ENCODE measurements at places on chromosomes 3 and 15.
A peak's percentile ranks its signal among the peaks of the same experiment; 100 is the strongest.

DNA sequence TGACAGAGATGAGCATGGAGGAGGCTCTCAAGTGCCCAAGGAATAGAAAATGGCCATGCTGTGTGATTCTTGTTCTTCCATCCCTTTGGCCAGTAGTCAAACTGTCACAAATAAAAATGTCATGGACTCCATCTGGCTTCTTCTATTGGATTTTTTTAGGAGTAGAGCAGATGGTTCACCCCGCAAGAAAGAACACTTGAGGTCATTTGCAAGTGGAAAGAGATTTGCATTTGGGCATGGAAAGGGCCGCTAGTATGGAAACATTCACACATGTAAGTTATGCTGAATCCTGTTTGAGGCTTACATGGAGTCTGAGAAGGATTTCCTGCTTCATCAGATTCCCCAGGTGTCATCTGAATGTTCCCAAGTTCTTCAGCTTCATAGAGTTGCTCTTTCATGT lies 53.1 kb upstream of the CFAP161 start:
- DNase-seq = no peak

DNA sequence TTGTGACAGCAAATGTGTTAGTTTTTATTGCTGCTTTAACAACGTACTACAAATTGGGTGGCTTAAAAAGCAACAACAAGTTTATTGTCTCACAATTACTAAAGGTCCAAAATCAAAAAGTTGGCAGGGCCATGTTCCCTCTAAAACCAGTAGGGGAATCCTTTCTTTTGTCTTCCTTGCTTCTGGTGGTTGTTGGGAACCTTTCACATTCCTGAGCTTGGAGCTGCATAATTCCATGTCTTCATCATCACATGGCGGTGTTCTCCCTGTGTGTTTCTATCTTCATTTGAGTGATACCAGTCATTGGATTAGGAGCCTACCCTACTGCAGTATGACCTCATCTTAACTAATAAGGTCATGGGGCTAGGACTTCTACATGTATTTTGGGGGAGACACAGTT lies 7.4 kb downstream of the SPRED1 start:
- DNase-seq = no peak

GRCh38 chr3:5205165-5205941 lies 17.8 kb downstream of the EDEM1 start:
- no peak for DNase-seq

DNA sequence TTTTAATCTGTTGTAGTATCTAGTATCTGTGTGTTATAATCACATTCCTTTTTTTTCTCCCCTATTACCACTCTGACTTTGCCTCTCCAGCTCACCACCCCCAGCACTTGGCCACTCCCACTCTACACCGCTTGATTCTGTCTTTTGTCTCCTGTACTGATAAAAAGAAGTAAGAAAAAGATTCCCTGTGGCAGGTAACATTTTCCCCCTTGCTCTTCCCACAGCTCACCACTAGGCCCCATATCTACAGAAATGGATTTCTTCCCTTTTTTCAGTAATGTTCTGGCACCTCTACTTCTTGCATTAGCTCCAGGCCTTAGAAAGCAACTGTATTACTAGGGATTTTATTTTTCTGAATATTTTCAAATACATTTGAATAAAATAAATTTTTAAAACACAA lies 25.6 kb downstream of the KCNH8 start:
- no peak for DNase-seq

DNA sequence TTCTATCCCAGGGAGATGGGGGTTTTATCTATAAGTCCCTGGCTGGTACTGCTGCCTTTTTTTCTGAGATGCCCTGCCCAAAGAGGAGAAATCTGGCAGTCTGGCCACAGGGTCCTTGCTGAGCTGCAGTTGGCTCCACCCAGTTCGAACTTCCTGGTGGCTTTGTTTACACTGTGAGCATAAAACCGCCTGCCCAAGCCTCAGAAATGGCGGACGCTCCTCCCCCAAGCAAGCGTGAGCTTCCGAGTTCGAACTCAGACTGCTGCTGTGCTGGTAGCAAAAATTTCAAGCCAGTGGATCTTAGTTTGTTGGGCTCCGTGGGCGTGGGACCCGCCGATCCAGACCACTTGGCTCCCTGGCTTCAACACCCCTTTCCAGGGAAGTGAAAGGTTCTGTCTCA lies 126.8 kb upstream of the SUCLG2 start:
- DNase-seq = no peak

- no peak for DNase-seq
These were observed 39.7 kb downstream of the CCNL1 start for GRCh38 chr3:157120071-157120892.

DNA sequence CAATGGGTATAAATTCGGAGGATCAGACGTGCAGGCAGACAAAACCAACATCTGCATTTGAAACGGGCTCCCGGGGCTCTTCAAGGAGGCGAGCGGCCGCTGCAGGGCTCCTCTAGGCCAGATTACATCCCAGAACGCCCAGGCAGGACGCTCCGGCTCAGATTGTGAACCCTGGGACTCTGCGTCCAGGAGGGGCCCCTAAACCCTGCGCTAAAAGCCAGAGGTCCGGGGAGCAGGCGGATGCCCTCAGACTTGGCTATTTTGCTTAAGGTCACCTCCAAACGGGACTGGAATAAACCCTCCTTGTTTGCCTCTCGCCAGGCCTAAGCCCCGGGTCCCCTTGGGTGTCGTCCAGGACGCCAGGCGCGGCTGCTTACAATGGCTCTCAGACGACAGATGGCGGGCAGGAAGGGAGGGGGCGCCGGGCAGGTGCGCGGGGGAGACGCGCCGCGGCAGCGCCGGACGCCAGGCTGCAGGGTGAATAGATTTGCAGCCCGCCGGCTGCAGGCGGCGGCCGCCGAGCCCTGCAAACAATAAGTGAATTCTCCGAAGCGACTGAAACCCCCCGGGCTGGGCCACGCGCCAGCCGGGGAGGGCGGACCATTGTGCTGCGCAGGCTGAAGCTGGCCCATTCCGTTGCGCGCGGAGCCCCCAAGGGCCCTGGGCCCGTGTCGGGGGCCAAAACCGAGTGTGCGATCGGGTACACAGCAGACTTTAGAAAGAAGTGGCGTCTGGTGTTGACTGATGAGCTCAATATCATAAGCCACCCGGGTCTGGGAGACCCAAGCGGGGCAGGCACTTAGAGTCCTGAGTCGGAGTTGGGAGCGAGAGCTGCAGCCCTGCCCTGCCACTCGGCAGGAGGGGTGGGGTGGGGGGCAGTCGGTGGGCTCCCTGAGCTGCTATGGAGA lies 32.3 kb upstream of the AMOTL2 start:
- DNase-seq = no peak

DNA sequence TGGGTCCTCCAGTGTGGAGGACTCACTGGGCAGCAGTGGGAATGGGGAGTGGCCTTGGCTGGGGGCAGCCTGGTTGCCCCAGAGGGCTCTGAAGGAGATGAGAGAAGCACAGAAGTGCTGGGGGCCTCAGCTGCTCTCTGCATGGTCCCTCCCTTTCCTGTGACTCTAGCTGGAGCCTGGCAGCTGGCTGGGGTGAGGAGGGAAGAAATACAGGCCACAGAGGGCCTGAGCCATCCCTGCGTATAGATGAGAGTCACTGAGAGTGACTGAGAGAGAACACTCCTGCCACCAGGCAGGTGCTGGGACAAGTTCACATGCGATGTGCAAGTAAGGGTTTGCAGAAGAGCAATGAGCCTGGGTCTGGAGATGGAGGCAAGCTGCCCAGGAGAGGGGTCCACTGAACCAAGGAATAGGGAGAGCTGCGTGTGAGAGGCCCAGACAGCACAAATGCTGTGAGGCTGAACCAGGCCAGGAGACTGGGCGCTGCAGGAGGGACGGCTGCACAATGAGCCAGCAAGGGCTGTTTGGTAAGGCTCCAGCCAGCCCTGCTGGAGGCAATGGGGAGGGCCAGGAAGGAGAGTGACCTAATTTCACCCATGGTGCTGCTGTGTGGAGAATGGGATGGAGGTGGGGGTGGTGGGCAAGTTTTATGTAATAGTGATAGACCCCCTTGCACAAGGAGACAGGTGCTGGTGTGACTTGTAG lies 87.2 kb downstream of the CLSTN2 start:
- no peak for DNase-seq

- DNase-seq = no peak
These were observed 383.0 kb downstream of the NTRK3 start for GRCh38 chr15:87873516-87873915.

DNA sequence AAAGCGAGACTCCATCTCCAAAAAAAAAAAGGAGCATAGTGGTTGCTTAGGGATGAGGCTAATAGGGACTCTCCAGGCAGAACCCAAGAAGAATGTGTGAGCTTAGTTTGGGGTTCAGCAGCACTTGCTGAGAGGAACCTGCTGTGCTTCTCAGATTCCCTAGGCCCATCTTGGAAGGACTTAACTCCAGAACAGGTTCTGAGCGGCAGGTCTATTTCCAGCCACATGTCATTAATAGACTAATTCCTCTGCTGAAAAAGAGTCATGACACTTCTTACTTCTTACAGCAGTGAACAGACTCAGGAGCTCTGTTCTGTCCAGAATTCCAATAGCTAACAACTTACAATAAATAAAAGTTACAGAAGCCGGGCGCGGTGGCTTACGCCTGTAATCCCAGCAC lies 22.5 kb downstream of the RHOA start:
- DNase-seq = no peak

DNA sequence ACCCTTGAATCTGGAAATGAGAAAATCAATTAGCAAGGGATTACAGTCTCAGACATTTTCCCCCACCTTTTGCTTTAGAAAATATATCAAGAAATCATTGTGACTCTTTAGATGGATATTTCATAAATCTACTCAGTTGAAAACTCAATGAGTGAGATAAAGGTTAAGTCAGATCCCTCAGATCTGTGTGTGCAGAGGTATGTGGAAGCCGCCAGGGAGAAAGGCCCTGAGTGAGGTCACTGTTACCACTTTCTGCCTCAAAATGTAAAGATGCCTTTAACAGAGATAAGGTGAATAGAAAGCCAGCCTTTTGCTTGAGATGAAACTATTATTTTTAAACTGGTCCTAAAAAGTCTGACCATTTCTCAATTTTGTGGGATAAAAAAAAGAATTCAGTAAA lies 225.6 kb upstream of the HES1 start:
- DNase-seq = no peak

DNA sequence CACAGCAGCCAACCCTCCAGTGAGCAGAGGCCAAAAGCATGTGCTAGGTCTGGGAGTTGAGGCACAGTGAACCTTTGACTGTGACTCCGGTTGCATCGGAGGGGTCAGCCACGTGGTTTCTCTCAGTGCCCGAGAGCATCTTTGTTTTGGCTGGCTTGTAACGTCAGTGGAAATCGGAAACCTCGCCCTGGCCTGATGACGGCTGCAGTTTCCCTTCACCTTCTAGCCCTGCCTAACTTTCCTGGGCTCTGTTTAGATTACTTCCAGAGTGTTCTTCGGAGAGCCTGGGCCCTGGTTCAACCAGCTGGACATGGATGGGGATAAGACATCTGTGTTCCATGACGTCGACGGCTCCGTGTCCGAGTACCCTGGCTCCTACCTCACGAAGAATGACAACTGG lies 56.6 kb downstream of the MESD start:
- DNase-seq = no peak

DNA sequence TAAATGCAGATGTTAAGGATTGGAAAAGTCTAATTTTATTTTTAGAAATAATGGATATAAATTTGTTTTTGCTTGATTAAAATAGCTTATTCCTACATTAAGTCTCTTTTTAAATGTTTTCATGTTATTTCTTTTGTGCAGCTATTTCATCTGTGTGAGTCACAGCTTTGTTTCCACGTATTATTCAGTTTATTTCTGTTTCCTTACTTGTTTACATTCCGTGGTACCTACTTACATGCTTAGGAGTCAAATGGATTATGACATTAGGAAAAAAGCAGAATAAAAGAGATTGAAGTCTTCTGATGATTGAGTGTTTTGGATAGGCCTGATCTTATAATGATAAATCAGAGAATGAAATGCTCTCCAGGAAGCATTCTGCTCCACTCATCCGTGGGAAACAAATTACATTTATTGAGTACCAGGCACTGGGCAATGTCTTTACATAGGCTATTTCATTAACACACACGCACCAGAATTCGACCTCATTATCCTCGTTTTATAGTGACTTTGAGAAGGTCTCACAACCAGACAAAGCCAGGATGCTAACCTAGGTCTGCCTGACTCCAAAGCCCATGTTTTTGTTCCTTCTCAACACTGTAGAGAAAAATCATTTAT lies 38.1 kb upstream of the RASA2 start:
- no peak for DNase-seq

- DNase-seq = peak; percentile 81
These were observed 72.1 kb downstream of the IL1RAP start for GRCh38 chr3:190585805-190586630.

GRCh38 chr3:123105201-123106189 lies 38.7 kb downstream of the PDIA5 start:
- DNase-seq = peak; percentile 4

- DNase-seq = peak; percentile 53
These were observed 77.7 kb upstream of the FAM174B start for GRCh38 chr15:92733090-92733933.

DNA sequence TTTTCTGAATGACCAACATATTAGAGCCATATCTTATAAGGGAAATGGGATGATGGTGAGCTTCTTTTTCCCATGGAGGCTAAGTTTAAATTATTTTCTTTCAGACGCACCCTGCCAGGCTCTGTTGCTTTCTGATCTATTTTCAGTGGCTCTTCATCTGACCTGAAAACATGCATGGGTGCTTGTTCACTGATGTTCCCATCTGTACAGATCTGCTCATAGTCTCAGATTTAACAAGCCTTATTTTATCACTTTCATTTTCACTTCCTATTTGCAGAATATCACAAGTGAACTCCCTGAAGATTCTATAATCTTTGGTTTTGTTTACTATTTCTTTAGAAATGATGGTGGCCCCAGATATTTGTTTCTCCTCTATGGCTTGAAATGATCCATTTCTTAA lies 31.1 kb upstream of the SUCLG2 start:
- peak; percentile 4 for DNase-seq

GRCh38 chr3:16759227-16759903 lies 125.4 kb upstream of the PLCL2 start:
- DNase-seq = no peak

GRCh38 chr3:128882719-128883118 lies 3.3 kb downstream of the ACAD9 start:
- no peak for DNase-seq

- DNase-seq = no peak
These were observed 846 bp upstream of the POLG start for GRCh38 chr15:89335298-89336041.

- DNase-seq = no peak
These were observed 51.8 kb upstream of the ADPGK start for GRCh38 chr15:72835294-72835890.

DNA sequence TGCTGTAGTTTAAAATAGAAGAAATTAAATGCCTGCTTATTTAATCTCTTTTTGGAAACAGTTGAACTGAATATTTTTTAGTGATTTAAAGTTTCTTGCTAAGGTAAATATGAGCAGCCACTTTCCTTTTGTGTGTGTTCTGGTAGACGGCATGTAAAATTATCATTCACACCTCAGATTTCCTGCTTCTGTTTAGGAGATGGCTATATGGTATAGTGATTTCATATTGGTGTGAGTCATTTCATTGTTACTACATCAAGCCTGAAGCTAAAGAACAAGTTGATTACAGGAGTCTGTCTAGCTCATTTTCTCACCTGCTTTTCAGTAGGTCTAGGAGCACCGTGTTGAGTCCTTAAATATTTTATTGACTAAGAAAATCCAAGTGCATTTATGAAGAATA lies 2.2 kb downstream of the LRCH3 start:
- peak; percentile 13 for DNase-seq

All from inflammatory macrophage (primary cell).